Left cardiac atrium (tissue), 4 donors: ENCODE measurements at places on chromosomes 2 and 18.

DNA sequence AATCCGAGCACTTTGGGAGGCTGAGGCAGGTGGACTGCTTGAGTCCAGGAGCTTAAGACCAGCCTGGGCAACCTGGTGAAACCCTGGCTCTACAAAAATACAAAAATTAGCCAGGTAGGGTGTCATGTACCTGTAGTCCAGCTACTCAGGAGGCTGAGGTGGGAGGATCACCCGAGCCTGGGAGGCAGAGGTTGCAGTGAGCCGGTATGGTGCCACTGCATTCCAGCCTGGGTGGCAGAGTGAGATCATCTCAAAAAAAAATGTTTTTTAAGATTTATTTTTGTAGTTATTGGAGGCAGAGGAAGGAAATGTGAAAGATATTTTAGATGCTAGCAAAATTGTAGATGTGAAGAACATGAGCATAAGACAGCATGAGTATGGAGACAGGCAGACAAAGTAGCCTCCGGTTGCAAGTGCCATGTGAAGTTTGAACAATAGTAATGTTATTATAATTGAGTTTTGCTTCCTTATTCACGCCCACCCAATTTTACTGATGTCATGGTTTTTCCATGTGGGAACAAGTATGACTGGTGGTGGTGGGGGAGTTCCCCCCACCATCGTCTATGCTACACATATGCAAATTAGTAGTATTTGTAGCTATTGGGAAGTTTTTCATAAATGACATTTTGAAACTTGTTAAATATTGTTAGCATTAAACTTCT lies 18.0 kb downstream of the REL start:
- DNase-seq: no peak

DNA sequence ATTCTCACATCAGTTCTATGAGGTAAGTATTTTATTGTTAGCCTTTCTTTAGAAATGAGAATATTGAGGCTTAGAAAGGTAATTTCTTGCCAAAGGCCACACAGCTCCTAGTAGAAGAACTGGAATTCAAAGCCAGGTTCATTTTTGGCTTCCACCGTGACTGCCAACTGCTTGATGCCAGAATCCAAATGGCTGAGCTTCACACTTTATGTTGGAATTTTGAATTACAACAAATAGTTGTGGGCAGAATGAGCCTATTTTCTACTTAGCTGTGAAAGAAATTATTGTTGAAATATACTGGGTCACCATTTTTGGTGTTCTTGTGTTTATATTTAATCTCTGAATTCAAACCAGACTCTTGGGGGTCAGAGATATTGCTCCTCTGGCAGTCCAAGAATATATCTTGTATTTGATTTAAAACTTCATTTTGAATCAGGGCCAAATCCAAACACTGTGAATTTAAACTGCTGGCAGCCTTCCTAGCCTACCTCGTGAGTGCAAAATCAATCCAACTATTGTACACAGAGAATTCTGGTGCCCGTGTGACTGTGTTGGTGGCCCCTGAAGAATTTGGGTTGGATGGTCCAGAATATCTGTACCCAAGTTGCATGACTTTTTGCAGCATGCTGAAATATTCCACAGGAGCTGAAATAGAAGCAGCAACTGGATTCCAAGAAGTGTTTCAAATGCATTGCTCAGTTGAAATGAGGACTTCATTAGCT lies 35.6 kb upstream of the LPIN1 start:
- DNase-seq: no peak

DNA sequence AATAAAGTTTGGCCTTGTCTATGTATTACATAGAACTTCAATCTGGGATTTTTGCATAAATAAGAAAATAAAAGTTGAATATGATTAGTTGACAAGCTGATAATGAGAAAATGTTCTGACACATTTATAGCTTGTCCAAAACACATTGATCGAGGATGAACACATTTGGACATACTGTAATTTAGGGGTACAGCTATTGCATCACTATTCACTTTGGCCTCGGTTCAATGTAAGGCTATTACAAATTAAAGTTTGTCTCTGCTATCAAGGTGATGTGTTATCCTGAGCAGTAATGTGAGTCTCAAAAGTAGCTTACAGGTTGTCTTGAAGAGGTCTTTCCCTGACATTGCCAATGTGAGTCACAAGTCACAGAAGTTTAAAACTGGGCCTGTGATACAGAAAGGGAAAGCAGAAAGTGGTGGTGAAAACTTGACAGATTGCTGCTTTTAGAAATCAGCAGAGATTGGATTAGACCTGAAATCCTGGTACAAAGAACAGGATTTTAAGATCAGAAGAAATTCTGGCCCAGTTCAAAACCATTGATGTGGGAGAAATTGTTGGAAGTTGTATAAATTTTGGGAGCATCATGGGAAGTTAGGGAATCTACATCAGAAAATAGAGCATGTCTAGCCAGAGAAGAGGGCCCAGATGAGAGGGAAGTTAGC lies 674.1 kb downstream of the NYAP2 start:
- DNase-seq: no peak

DNA sequence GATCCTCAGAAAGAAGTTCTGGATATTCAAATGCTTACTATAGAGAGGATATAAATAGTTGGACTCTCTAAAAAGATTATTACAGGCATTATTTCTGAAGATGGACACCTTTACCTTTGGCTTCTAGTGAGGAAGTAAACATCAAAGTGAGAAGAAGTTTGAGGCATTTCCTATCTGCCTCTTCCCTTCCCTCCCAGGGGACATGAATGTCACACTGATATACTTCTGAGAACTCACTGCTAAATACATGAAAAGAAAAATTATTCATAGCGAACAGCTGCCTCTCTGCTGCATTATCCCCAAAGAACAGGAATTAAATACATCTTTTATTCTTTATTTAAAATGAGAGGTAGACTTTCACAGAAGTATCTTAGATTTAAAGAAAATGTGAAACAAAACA lies 63.6 kb upstream of the PGAP1 start:
- no peak for DNase-seq

DNA sequence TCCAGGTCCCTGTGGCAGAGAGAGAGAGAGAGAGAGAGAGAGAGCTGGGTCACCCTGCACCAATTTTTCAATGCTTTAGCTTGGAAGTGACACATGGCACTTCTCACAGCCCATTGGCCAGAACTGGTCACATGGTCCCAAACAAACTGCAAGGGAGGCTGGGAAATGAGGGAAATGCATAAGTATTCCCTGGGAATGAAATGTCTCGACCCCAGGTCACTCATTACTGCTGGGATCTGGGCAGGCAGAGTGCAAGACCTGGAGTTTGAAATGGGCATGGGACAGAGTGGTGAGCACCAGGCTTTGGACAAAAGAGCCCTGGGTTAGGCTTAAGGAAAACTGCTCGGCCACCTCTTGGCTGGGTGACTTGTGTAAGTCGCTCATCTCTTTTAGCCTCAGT lies 37.0 kb downstream of the SMAD7 start:
- peak; percentile 15 for DNase-seq

DNA sequence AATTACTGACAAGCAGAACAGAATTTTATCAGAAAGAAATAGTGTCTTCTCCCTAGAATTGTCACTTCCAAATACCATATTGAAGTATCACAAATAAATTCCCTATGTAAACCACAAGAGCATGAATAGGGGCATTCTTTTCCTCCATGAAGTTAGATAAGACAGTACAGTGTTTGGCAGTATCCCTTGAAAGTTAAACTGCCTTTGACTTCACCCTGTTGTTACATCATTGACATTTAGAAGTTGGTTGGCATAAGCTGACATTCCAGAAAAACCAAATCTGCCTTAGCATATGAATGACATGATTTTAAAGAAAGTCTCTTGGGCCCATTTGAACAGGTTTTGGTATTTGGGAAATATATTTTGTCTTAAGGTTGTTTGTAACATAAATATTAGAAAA lies 50.2 kb upstream of the OSR1 start:
- DNase-seq: no peak
